Thymus (tissue), 14 donors: ENCODE measurements at places on chromosomes 6 and 20. TPM values are rescaled to one million over a fixed set of nuclear protein-coding genes. Genes with fewer than 3 reads are reported as not detected.

DNA sequence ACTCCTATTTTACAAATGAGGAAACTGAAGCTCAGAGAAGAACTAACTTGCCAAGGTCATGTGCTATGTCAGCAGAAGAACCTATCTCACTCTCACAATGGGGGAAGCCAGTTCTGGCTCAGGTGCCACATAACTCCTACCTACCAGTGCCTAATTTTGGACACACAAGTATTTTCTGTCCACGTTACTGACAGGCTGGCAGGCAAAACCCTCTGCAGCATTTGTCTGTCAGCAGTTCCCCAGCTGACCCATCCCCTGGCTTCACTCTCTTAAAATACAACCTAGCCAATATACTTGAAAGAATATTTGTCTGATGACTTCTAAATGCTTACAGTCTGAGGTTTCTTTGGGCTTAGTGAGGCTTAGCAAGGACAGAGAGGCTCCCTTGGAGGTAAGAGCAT is 15.5 kb downstream of the GSS start:
- H3K27ac ChIP-seq = no peak overlapping the region
- no peak overlapping the region for H3K4me3 ChIP-seq
- no peaks in the 10 kb centered on the region for H3K4me1 ChIP-seq
- H3K27me3 ChIP-seq = no peaks in the 10 kb centered on the region

PDYN gene
- total RNA-seq = 0.33 TPM

GGT7 gene
- total RNA-seq = 3.9 TPM

HLA-DRB1 gene
- total RNA-seq = 501 TPM

DNA sequence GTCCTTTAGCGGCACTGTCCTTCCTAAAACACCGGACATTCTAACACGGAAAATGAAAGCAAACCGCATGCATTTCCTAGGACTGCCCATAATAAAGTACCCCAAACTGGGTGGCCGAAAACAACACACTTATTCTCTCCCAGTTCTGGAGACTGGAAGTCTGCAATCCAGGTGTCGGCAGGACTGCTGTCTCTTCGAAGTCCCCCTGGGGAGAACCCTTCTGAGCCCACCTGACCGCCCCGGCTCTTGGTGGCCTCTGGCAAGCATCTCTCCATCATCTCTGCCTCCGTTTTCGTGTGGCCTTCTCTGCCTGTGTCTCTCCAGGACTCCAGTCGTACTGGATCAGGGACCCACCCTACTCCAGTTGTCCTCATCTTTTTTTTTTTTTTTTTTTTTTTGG is 55.4 kb downstream of the SYNJ2 start:
- no peak for DNase-seq
- H3K27me3 ChIP-seq = no peaks in the 10 kb centered on the region
- H3K4me1 ChIP-seq = peaks cover 4% of the 10 kb centered on the region
- H3K27ac ChIP-seq = no peak overlapping the region
- peaks cover 13% of the 10 kb centered on the region for H3K36me3 ChIP-seq
- H3K4me3 ChIP-seq = no peak overlapping the region
